Activated gamma-delta T cell (primary cell): ENCODE measurements at places on chromosomes 7 and 10.

- DNase-seq: no peak
These were observed 94.2 kb downstream of the LRMDA start for GRCh38 chr10:75525646-75526045.

- DNase-seq: no peak
These were observed 266.4 kb upstream of the LYZL1 start for GRCh38 chr10:29022513-29022912.

DNA sequence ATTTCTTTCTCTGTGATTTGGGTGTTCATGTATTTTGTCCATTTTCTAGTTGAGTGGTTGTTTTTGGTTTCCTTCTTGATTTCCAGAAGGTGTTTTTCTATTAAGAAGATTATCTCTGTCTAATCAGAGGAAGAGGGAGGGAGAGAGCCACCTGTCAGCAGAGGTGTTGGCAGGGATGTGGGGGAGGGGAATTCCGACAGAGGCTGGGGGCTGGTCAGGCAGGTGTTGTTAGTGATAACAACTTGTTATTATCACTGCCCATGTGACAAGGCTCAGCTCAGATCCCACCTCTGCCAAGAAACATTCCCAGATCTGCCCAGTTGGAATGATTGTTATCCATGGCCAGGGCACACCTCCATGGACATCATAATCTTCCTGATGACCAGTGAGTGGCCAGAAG lies 293.4 kb downstream of the GFRA1 start:
- no peak for DNase-seq

- DNase-seq: no peak
These were observed 84.7 kb downstream of the MMRN2 start for GRCh38 chr10:86872757-86873156.

- DNase-seq: no peak
These were observed 226.6 kb downstream of the PAXIP1 start for GRCh38 chr7:154776350-154776749.

GRCh38 chr10:91201213-91201996 lies 19.1 kb upstream of the PCGF5 start:
- DNase-seq: no peak

GRCh38 chr10:90635111-90635765 lies 222.6 kb downstream of the HTR7 start:
- DNase-seq: no peak

- no peak for DNase-seq
These were observed 92.9 kb downstream of the CTNNA3 start for GRCh38 chr10:67603086-67603485.

GRCh38 chr10:83612050-83612449 lies 527.3 kb upstream of the GHITM start:
- no peak for DNase-seq

GRCh38 chr7:142817506-142817905 lies 37.4 kb upstream of the EPHB6 start:
- no peak for DNase-seq

- DNase-seq: no peak
These were observed 241.3 kb upstream of the FOXP2 start for GRCh38 chr7:114173170-114173890.

DNA sequence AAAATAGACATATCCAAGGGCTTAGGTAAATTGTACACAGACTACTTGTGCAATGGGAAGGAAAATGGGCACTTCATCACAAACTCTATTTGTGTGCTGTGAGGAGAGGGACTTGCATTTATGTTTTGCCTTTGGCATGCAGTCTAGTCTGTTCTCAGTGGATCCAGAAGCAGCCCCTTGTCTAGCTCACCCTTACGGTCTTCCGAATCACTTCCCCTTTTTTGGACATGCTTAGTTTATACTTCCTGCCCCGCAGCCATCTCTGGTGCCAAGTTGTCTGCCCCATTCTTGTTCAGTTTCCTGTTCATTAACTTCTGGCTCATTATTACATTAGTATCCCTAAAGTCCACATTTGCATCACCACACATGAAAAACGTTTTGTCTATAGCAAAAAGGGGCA lies 161.6 kb downstream of the NRCAM start:
- DNase-seq: no peak

GRCh38 chr7:51067757-51068156 lies 248.9 kb downstream of the COBL start:
- DNase-seq: no peak

DNA sequence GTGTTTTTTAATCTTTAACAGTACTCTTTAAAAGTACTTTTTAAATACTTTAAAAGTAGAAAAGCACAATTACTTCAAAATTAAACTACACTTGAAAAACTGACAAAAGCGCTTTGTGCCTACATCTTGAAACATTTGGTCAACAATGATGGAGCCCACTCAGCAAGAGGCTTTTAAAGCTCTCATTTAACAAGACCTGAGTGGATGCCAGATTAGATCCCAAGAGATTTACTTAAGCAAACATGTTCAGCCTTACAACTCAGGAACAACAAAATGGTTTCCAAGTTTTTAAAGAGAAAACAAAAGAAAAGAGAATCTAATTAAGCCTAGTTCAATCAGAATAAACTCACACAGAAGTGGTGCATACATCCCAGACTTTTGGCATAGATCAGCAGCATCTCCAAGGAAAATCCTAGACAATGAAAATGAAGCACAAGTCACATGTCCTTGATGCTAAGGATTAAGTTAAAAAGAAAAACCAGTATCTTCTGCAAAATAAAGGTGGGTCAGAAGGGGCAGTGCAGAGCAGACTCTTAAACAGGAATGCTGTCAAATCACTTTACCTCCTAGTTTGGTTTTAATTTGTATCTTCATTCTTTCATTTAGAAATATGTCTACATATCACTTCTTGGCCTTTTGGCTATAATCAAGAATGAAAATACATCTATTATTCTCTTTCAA lies 26.2 kb downstream of the HIBADH start:
- no peak for DNase-seq

DNA sequence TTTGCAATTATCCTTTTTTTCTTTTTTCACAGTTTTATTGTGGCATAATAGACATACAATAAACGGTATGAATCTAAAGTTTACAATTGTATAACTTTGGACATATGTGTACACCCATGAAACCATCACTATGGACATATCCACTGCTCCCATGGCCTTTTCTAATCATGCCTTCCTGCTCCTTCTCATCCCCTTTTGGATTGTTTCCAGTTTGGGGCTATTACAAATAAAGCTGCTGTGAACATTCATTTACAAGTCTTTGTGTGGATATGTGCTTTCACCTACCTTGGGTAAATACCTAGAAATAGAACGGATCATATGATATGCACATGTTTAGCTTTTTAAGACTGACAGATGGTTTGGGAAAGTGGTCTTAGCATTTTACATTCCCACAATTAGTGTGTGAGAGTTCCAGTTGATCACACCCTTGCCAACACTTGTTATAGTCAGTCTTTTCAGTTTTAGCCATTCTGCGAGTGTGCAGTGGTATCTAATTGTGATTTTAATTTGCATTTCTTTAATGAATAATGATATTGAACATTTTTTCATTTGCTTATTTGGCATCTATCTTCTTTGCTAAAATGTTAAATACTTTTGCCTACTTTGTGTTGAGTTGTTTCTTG lies 120.9 kb upstream of the KAT6B start:
- no peak for DNase-seq

- DNase-seq: peak; percentile 49
These were observed at the start of gene SPOCK2 for GRCh38 chr10:72087969-72088888. TSS of gene SPOCK2 (minus strand) at chr10:72088551. CDS start at chr10:72088328, 223 bp downstream.

DNA sequence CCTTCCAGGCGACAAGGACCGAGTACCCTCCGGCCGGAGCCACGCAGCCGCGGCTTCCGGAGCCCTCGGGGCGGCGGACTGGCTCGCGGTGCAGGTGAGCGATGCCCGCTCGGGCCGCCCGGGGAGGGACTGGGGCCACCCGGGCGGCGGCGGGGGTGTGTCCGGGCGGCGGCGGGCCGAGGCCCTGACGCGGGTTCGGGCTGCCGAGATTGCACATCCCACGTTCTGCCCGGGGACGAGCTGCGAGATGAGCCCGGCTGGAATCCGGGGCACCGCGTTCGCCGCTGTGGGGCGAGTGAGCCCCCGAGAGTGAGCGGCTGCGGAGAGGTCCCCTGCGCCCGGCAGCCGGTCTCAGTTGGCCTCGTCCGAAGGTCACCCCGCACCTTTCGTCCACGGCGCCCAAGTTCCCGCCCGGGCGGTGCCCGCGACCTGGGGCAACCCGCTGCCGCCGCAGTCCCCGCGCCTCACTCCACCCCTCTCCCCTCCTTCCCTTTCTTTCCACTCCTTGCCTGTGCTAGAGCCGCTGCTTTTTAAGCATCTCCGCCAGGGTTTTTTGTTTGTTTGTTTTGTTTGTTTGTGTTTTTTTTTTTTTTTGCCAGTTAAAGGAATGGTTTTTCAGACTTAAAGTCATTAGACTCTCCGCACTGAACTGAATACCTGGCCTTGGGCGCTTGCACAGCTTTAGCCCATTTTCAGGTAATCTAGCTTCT lies 515 bp downstream of the RALA start:
- DNase-seq: peak; percentile 22
